ENCODE measurements at places on chromosomes 5 and 9.

GRCh38 chr5:50726475-50727148 is 60.2 kb downstream of the PARP8 start:
- DNase-seq: no peak

- DNase-seq: no peak
Measured at GRCh38 chr9:134937164-134937555, 19.4 kb upstream of the FCN1 start.

DNA sequence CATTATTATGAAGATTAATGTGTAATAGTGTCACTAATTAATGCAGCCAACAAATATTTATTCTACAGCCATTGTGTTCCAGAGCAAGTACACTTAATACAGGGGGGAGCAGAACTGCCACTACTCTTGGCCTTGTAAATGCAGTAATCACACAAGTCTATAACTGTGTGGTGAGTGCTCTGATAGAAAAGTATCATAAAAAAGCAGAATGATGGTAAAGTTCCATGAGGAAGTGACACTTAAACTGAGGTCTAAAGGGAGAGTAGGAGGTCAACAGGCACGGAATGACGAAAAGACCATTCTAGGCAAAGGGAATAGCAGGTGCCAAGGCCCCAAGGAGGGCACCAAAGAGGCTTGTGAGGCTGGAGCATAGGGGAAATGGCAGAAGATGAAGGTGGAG is 142.9 kb downstream of the OSTF1 start:
- DNase-seq: no peak

GRCh38 chr5:84623019-84623418 is 238.3 kb upstream of the EDIL3 start:
- no peak for DNase-seq

DNA sequence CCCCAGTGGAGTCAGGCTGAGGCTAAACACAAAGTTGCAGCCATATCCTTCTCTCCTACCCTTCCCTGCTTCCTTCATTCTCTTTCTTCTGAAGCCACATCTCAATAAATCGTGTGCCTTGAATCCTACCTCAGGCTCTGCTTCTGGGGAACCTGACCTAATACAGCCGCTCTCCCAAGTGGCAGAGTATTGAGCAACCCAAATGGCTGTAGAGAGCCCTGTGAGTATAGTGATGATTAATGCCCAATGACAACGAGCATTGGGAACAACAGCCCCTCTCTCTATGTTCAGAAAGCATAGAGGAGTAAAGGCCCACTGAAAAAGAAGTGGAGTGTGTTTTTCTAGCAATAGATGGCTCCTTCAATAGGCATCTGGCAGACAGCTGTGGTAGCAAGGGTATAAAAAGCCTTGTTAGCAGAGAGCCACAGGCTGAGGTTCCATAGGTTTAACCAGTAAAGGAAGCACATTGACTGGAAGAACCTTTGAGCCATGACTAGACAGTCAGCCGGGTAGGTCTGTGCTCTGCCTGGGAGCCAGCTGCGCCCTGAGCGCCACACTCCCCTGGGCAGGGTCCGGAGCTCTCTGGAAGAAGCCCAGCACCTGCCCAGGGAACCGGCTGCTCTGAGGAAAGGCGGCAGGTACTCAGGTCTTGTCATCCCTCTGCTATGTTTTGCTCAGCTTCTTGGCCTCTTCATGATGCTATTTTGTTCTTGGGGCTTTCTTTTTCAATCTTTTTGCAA is 22.6 kb upstream of the HSPA9 start:
- DNase-seq: no peak

DNA sequence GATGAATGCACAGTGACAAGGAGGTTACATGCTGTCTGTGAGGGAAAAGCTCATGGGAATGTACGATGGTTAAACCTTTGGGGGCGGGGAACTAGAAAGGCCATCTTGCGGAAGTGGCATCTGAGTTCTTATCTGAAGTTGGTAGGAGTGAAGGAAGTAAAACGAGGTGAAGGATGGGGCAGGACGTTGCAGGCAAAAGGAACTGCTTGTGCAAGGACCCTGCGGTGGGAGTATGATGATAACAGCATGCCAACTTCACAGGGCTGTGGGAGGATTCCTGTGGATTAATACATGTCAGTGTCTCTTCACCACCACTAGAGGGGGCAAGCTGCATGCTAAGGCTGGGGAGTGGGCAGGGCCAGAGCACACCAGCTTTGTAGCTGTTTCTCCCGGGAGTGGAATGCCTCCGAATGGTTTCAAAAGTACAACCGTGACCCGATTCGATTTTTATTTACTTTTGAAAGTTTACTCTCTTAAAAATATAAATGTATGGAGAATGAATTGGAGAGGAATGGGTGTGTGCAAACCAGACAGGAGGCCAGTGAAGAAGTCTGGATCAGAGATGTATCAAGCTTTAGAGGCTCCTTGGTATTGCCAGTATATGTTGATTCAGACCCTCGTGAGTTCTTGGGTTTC is 62.5 kb downstream of the CYFIP2 start:
- DNase-seq: peak; percentile 20

GRCh38 chr5:142918959-142919635 is 148.9 kb downstream of the ARHGAP26 start:
- no peak for DNase-seq
